NCI-H1105 treated with DMSO at 0.1 percent for 48 hours (cell line): ENCODE measurements at places on chromosomes 12 and 14.

- DNase-seq, result no peak
These were observed 81.6 kb downstream of the MYRFL start for GRCh38 chr12:69906411-69907216.

DNA sequence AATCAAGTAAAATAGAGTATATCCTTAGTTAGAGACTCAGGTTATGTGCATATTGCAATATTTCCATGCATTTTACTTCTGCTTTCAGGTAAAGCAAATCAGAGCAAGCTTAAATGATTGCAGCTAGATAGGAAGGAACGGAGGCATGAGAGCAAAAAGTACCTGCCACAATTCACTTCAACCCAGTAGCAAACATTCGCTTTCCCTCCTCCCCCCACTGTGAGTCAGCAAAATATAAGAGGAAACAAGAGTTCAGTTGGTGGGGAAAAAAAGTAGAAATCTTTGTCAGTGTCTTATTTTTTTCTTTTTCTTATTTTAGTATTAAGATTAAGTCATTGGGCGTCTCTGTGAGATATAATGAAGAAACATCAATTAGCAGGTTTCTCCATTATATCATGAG, 475.4 kb downstream of the NPAS3 start:
- no peak for DNase-seq

GRCh38 chr12:121154793-121155375, 22.2 kb downstream of the P2RX7 start:
- DNase-seq, result no peak

- no peak for DNase-seq
These were observed 127.7 kb upstream of the SLCO1C1 start for GRCh38 chr12:20567413-20567812.

DNA sequence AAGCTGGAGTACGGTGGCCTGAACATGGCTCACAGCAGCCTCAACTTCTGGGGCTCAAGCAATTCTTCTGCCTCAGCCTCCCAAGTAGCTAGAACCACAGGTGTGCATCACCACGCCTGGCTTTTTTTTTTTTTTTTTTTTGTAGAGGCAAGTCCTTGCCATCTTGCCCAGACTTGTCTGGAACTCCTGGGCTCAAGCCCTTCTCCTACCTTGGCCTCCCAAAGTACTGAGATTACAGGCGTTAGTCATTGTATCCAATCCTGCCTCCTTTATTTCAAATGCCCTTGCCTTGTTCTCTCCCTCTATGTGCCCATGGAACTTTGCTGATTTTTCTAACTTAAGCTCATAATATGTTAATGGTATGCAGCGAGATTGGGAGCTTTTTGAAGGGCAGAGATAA, 49.2 kb upstream of the PRICKLE1 start:
- DNase-seq, result no peak

GRCh38 chr14:68596211-68596610, 196.7 kb downstream of the ZFP36L1 start:
- no peak for DNase-seq

GRCh38 chr14:83611491-83611890, 1918.5 kb upstream of the FLRT2 start:
- no peak for DNase-seq
